ENCODE measurements at places on chromosomes 11 and 22. TPM values are rescaled to one million over a fixed set of nuclear protein-coding genes. Genes with fewer than 3 reads are reported as not detected.

Gene BANF1
- 370 TPM for total RNA-seq

Gene ACR
- not detected for total RNA-seq

Gene OR10A6
- total RNA-seq = not detected

Gene PPP2R5B
- 4.4 TPM for total RNA-seq

Gene C2CD3
- total RNA-seq = 19.7 TPM

Gene ANO1
- total RNA-seq = 1.4 TPM

Gene RPS3
- total RNA-seq = 3,872 TPM

Gene KCTD17
- 26.7 TPM for total RNA-seq

Gene DCHS1
- 0.13 TPM for total RNA-seq

Gene ALKBH8
- total RNA-seq = 9.0 TPM

Gene CRYBA4
- total RNA-seq = not detected

Gene APOBEC3H
- total RNA-seq = not detected

Gene MFNG
- 2.2 TPM for total RNA-seq

Gene GLYATL2
- total RNA-seq = not detected

Gene CD248
- total RNA-seq = not detected

Data from A549 treated with ZK216348 at 1 μM for 4 hours (cell line).